ENCODE measurements at places on chromosomes 5 and 9.

DNA sequence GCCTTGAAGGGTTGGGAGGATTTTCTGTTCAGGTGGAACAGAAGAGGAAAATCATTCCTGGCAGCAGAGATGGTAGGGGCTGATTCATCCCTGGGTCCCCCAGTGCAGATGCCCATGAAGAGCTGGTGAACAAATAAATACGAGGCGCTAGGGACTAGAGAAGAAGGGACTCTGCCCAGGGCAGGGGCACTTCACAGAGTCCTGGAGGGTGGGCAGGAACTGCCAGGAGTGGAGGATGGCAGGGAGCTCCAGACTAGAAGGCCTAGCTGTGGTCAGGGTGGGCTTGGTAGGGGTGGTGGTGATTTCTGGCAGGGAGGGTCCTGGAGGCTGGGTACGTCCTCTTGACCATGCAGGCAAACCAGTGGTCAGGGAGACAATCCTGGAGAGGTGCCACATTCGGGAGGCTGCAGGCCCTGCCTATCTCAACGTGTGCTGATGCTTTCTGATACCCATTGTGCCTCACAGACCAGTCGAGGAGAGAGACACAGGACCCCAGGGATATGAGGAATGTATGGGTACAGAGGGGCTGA lies 69.9 kb downstream of the CRB2 start:
- no peak for DNase-seq

DNA sequence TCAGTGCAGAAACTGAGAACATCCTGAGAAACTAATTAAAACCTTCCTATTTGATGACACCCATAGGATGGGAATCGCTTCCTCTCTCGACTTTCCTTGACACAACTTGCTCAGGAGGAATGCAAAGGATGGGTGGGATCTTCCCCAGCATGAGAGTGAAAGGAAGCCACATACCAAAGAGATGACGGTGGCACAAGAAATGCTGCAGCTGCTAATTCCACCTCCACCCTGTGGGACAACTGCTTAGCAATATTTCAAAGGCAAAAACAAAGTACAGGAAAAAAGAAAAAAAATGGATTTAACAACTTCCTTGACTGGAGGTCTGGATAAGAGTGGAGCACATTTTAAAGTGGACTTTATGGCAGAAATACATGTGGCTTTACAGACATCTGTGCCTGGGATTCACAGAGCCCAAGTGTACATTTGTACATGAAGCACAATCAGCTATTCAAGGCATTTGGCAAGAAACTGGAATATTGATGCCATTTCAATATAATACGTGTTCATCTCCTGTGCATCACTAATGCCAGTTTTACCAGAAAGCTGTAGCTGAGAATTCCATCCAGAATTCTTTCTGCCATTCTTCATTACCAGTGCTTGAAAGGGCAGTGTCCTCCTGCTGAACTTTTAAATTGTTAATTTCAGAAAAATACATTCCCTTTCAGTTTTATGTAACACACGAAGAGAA lies 359.2 kb upstream of the ACTBL2 start:
- DNase-seq, result no peak

GRCh38 chr5:118956727-118957126 lies 31.6 kb downstream of the DTWD2 start:
- DNase-seq, result no peak

DNA sequence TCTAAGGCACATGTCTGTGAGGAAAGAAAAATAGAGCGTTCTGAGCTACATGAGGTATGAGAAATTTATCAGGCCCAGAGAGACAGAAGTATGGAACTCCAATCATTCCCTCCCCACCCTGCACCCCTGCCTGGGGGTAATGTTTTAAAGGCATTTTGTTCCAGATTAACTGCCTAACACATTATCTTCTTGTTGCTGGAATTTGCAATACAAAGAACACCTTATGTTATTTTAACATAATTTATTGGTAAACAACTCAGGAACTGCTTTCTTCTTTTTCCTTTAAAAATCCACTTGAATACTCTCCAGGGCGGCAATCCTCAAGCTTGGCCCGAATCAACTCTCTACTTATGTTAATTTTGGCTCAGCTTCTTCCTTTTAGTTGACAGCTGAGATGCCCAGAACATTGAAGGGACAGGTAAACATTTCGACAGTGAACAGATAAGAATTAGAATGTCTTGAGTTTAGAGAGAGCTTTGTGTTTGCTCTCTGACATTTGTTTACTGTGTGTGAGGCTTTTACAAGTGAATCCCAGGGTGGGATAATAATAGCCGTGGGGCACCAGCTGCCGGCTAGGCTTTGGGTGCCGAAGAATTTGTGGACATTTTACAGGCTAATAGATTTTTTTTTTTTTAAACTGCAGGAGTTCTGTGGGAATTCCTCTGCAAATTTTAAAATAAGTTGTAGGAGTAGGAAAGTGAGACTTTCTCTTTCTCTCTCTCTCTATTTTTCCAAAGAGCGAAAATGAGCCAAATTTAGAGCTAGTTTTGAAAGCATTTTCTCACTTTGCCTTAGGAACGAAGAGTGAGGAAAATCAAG lies 96.4 kb upstream of the TAF11L2 start:
- no peak for DNase-seq

- DNase-seq, result no peak
These were observed 456.5 kb upstream of the CDH9 start for GRCh38 chr5:27494887-27495286.

DNA sequence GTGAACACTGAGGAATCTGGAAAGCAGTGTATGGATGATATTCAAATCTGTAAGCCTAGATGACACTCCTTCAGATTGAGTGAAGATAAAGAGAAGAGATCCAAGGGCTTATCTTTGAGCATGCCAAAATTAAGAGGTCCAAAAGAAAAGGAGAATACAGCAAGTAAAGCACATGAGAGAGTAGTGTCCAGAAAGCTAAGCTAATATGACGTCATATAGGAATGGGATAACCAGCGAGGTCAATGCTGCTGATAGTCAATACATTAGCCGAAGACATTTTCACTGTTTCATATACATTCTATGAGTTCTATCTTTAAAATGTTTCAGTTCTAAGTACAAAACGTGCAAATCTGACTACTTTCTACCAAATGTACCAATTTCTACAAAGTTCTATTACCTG lies 975.8 kb downstream of the TLE4 start:
- DNase-seq, result no peak

Data from hematopoietic multipotent progenitor cell treated with erythropoietin and hydrocortisone succinate and interleukin-3 and kit ligand, for 15 days (in vitro differentiated cells).